ENCODE measurements at places on chromosomes 12 and 14.

DNA sequence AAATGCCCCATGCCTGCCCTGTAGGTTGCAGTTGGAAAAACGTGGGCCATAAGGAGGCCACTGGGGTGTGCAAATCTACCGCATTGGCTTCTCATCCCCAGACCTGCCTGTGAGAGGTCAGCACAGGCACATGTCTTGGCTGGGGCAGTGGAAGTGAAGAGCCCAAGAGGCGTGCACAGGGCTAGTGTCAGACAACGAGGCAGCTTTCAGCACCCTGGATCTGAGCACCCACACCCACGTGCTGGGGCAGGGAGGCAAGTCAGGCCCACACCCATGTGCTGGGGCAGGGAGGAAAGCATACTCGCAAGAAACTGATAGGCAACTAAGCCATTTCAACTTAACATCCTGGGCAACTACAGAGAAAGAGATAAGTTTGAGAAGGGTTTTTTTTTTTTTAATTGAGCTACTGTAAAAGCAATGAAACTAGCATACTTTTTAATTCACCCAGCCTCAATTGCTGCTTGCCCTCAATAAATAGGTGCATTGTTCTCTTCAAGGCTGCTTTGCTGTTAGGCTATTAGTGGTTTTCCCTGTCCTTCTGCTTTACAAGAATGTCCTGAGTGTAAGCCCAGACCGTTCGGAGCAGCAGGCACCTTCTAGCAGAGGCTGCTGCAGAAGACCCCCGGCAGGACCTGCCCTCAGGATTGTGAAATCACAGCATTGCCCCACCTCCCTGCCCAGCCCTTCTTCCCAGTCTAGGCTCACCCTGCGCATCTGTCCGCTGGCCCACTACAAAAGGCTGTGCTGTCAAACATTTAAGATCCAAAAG lies 355.3 kb upstream of the FKBP4 start:
- DNase-seq, result no peak

- no peak for DNase-seq
Measured at GRCh38 chr12:105713606-105714305, 383.3 kb downstream of the C12orf75 start.

DNA sequence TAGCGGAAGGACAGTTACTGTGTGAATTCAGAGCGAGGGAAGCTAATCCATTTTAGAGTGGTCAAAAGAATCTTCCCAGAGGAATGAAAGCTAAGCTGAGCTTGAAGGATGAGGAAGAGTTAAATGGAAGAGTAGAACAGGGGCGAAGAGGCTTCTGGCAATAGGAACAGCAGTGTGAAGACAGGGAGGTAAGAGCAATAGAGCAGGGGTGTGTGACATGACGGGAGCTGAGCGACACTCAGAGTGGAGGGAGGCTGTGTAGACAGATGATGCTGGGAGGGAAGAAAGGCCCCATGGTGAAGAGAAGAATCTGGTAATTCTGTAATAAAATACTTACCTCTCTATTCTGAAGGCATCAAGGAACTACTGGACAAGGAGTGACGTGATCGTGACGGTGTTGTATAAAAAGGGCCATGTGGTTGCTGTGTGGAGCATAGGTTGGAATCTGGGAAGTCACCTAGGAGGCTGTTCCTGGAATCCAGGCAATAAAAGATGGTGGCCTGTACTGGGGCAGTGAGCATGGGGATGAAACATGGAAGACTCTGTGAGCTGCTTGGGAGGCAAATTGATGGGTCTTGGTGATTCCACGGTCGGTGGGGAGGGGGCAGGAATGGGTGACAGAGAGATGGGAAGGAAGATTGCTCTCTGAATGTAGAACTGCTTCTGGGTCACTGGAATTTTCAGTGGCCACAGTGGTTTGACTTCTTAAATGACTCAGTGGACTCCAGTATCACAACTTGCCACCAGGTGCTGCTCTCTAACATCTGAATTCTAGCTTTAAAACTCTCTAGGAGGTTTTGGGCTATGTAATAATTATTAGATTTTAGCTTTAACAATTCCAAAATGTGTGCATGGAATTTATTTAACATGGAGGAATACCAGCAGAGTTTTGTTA lies 164.1 kb downstream of the ATP23 start:
- no peak for DNase-seq

DNA sequence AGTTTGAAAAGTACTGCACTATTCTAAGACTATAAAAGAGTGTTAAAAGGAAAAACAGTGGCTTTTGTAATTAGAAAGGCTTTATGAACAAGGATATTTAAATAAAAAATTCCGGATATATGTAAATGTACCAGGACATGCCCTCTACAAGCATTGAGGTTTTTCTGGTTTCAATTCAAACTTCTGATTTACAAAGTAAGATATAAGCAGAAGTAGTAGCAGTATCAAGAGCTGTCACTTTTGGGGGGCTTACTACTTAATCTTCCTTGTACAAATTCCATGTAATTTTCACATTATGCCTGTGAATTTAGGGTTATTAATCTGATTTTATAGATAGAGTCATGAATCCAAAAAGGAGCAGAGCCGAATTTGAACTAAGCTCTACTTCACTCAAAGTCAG lies 170.3 kb upstream of the ATP2B1 start:
- DNase-seq, result no peak

DNA sequence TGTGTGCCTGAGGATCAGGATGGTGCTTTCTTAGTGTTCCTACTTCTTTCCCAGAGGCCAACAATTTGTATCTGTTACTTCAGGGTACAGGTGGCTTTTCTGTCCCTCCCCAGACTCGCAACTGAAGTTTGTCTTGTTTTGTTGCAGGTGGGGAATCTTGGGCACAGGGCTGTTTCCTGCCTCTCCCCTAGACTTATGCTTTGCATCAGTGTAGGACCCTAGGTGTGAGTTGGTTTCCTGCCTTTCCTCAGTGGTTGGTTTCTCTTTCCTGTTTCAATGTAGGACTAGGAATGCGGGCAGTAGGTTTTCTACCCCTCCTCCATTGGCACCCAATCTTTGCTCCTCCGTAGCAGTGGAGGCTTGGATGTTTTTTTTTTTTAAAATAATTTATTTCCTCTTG lies 87.0 kb downstream of the TRMT5 start:
- DNase-seq, result no peak

GRCh38 chr12:74646831-74647230 lies 109.2 kb downstream of the ATXN7L3B start:
- no peak for DNase-seq

- DNase-seq, result no peak
Measured at GRCh38 chr12:56229916-56230431, at the start of gene SLC39A5. Gene SLC39A5, plus strand, starts transcription at chr12:56230051. Its CDS starts 1,224 bp downstream, at chr12:56231275.

DNA sequence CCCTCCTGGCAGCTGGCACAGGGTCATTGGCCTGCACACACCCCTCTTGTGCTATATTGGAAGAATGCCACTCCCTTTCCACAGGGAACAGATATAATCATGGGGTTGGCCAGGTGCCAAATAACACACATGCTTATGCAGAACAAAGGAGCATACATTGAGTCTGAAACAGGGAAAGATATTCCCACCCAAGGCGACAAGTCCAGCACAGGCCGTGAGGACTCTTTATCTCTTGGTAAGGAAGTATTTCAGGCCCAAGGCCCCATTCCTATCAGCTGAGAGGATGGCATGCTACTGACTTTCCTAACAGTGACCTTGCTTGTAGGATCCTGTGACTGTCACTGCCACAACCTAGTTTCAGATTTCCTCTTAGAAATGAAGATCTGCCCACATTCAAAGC lies 59.0 kb upstream of the STXBP6 start:
- no peak for DNase-seq

- no peak for DNase-seq
Measured at GRCh38 chr12:84166812-84167211, 745.8 kb downstream of the SLC6A15 start.

GRCh38 chr12:88546853-88547252 lies 33.4 kb downstream of the KITLG start:
- DNase-seq, result no peak

DNA sequence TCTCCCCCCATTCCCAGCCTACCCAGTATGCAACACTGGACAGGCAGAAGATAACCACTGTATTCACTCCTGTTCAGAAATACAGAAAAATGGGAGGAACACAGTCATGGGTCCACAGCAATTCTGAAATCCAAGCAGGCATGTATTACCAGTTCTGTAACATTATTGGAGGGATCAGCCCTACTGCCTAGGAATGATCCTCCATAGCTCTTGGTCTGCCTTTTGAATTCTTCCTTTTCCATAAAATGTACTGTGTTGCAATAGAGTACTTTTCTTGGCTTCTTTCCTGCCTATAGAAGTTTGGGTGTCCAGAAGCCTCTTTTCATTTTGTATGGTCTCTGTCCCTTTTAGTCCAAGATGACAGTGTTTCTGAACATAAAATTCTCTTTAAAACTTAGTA lies 46.5 kb downstream of the SPATS2 start:
- no peak for DNase-seq

- no peak for DNase-seq
Measured at GRCh38 chr12:25792031-25792430, 166.5 kb upstream of the RASSF8 start.

GRCh38 chr12:633731-634130 lies 29.5 kb downstream of the NINJ2 start:
- no peak for DNase-seq
